Activated T-helper 1 cell treated with anti-CD3 and anti-CD28 coated beads, Interleukin-2, amount 50 U/mL, for 16 hours (primary cell): ENCODE measurements at places on chromosomes 4 and X.

- no peak for DNase-seq
Observed at GRCh38 chr4:189850239-189850856, 90.3 kb upstream of the FRG1 start.

DNA sequence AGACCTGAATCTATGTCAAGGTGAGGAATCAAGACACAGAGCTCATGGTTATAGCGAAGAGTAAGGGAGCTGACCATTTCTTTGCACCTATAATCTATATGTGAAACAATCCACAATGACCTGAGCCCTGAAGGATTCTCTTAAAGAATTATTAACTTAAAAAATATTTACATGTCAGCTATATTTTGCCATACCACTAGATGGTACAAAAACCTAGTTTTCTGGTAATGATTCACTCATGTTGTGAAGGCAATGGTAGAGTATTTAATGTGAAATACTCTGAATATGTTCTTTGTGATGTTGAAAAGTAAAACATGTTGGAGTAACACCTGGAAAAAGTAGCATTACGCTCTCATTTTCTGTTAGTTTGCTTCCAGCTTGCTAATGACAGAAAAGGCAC lies 40.0 kb downstream of the VGLL1 start:
- DNase-seq, result no peak

DNA sequence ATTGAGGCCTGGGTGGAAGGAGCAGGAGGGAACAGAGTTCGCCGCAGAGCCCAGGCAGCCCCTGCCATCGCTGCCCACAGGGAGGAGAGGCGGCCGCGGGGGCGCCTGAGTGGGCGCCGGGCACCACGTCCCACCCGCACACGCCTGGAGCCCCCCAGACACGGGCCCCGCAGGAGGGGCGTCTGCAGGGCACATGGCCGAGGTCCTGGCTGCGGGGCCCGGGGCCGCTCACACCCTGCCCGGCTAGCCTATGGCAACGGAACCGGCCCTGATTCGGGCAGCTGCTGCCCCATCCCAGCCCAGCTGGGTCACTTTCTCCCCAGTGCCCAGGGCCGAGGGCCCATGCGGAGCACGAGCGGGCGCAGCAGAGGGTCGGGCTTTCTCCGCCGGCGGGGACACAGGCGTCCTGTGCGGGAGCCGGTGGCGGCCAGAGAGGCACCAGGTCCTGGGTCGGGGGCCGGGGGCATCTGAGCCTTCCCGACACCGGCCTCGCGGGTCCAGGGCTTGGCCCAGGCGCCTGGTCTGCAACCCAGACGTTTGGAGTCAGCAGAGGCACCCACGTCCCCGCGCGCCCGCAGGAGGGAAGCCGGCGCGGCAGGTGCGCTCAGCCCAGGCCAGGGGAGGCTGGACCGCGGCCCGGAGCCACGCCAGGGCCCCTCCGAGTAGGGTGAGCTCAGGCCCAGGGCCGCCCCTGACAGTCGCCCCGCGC lies 91.2 kb downstream of the FAM53A start:
- DNase-seq, result no peak

DNA sequence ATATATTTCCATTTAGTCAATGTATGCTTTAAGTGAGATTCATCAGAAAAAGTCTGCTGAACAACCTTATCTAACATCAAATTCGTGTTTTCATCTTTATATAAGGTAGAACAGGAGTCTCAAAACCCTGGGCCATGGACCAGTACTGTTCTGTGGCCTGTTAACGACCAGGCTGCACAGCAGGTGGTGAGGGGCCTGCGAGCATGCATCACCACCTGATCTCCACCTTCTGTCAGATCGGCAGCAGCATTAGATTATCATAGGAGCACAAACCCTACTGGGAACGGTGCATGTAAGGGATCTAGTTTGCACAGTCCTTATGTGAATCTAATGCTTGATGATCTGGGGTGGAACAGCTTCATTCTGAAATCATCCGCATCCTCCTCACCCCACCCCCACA lies 3.2 kb downstream of the CTSO start:
- DNase-seq, result no peak

GRCh38 chr4:73442275-73442674 lies 6.3 kb downstream of the AFP start:
- DNase-seq, result no peak

GRCh38 chr4:138053641-138054301 lies 188.4 kb downstream of the SLC7A11 start:
- no peak for DNase-seq

DNA sequence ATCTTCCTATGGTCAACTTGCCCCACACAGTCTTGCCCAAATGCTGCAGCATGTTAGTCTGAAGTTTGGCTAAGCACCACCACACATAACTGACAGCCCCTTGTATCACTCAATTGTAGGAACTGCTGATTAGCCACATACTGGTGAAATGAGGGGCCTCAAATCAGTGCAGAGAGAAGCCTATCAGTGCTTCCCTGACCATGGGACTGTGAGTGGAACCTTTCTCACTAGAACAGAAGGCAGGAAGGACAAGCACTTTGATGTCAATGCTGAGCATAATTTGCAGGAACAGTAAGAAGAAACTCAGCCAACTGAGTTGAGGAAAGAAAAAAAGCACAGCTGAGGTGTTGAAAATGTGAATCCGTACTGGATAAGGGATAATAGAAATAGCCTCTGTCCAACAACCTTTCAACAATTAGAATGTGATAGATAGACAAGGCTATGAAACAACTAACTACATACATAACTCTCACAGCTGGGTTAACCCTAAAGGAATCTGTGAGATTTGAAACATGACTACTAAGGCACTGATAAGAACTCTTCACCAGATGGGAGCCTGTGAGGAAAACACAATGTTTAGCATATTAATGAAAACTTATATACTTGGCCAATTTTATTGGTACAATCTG lies 136.6 kb upstream of the SH3RF1 start:
- no peak for DNase-seq

DNA sequence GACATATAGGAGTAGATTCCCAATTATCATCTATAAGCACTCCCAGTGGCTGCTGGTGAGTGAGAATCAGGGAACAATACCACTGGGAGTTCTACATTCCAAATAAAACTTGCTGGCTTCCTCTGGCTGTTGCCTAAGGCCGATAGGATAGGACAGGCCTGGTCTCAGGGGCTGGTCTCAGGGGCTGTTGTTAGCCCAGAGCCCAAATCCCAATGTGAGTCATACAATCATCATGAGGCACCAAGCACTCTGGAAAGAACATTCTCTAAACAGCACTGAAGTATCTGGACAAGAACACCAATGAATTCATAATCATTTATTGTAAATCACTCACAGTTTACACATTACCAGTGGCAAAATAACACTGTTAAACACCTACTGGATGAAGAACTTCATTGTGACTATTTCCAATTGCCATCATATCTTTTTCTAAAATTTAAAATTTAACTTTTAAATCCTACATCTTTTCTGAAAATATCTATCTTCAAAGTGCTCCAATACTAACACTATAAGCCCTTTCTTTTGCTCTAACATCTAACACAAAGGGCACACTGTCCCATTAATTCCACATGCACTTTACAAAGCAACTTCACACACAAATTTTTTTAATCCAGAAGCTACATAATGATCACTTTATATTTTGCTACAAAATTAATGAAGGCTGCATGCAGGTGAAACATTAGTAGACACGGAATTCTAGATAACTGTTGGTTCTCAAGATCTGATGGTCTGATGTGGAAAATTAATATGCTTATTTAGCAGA lies 67.6 kb upstream of the TMEM150C start:
- no peak for DNase-seq

DNA sequence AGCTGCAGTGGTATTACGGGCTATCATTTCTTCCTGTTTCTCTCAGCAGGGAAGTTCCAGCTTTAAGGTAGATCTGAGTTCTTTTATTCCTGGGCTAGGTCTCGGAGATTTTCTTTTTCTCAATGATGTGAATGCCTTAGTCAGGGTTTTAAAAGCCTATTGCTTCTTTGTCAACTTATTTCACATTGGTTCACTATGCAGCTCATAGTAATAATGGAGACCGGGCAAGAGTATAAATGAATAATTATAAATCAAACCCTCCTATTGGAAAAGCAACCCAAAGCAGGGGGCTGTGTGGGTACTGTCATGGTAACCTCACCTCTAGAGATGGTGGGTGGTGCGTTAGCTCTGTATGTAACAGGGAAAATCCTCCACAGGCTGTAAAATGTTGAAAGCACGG lies 563.6 kb downstream of the RPA4 start:
- DNase-seq, result no peak

DNA sequence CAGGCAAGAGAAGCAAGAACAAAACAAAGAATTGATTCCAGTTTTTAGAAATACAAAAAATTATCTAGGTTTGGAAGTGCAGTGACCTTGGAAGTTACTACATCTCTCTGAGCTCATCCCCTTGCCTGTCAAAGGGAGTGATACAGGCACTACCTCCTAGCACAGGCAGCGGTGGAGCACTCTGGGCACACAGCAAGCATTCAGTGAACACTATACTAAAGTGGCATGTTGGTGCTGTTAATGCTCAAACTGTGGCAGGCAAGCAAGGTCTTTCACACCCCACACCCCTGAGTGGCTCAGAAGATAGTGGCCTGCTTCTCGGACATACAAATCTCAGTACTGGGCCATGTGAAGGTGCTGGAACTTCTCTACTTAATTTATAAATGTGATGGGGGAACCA lies 51.2 kb downstream of the DRD5 start:
- DNase-seq, result no peak

DNA sequence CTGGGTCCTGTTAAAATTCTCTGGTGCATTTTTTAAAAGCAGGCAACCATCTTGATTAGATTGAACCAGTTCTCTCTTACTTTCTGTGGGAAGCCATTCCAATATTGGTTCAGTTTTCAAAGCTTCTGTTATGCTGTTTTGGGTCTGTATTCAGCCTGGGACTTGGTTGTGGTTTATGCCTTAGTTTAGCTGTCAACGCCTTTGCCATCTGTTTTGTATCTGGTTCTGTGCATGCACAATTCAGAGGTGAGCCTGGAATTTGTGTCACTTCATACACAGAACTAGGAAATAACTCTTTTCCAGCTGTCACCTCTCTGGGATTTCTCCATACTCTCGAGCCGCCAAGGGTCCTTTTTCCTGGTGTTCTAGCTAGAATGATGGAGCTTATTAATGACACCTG lies 46.2 kb downstream of the STAP1 start:
- DNase-seq, result no peak

DNA sequence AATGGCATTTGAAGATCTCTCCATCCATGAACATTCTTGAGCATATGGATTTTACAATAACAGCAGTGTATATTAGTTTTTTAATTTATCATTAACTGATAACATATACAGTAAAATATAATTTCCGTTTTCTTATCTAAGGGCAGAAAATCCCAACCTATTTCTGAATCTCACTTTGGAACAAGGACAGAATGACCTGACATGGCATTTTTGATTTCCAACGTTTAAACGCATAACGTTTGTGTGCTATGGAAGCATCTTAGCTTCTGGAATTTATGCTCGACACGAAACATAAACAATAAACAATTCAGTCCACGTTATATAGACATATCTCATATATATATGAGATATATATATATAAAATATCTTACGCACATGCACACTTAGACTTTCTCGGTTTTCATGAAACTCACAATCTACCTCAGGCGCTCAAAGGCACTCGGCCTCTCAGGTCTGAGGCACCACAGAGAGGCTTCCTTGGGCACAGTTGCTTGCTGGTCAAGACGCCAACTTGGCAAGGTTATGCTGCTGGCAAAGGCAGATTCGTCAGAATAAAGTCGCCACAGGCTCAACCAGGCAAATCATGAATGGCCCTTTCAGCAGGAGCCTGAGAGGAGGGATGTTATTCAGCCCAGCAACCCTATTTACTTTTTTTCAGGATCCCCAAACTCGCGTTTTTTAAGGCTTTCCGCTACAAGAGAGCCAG lies 1.0 kb upstream of the UGT8 start:
- DNase-seq, result no peak

DNA sequence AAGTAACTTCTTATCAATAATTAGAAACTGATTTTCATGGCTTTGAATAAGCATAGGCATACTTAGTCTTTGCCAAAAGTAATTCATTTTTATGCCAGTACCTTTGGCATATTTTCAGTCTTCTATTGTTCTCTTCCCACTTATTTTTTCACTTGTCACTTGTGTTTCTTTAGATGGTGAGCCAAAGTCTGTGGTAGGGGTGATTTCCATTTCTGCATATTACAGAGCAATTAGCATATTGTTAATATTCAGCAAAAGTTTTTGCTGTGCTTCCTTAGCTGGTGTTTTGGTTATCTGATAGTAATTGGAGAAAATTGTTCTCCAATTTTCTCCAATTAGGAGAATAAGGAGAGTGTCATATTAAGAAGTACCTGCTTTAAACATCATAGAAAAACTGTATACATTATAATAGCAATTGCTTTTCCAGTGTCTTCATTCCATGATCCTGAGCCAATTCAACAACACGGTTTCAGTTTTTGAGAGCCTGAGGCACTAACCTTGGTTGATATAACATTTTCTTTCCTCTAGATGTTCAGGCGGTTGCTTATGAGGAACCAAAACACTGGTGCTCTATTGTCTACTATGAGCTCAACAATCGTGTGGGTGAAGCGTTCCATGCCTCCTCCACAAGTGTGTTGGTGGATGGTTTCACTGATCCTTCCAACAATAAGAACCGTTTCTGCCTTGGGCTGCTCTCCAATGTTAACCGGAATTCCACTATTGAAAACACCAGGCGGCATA lies 64.7 kb downstream of the SMAD1 start:
- no peak for DNase-seq

DNA sequence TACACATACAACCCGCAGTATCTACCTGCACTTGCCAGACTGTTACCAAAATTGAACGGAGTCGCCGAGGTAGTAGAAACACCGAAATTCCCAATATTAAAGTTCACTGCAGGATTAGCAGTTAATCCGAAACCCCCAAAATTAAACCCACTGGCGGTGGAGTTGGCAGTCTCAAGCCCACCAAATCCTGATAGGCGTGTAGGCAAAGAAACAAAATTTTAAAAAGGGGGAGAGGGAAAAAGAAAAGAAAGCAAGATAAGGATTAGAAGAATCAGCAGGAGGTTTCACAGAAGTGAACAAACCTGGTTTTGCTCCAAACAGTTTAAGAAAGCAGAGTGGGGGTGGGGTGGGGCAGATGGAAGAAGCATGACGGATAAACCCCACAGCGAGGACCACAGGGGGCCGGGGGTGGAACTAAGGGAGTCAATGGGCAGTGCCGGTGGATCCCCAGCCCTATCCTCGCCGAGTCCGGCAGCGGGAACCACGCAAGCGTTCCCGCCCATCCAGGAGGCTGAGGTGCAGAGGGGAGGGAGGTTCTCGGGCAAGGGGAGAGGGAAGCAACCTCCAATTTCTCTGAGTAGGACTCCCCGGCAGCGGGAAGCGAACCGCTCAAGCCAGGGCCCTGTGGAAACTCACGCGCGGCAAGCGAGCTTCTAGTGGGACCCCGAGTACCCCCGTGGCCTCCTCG lies 599 bp downstream of the NUP54 start:
- no peak for DNase-seq
